Fibroblast of the aortic adventitia (primary cell): ENCODE measurements at places on chromosomes 12 and 14. TPM values are rescaled to one million over a fixed set of nuclear protein-coding genes. Genes with fewer than 3 reads are reported as not detected.

The ARHGAP9 gene
- 0.18 TPM in 1 of 2 replicates, not detected in the other for total RNA-seq

- DNase-seq, result no peak
Observed at GRCh38 chr12:14156606-14157005, 175.2 kb upstream of the GRIN2B start.

The KRT80 gene
- 0.25 and 0.36 TPM in 2 replicates for total RNA-seq

DNA sequence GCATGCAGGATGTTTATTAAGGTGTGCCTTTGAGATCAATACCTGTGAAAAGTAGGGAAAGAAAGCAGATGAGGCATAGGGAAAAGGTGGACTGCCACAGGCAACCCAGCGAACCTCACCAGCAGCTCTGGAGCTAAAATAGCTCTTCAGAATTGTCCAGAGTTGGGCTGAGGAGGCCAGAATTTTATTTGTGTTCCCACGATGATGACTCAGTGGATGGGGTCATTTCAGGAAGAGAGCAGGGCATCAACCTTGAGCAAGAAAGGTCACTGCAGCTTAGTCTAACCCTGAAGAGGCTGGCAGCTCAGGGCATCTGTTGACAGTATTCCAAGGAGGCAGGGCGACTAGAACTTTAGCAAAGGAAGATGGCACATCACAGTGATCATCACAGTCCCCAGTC is 696.1 kb downstream of the DIO2 start:
- DNase-seq, result no peak

DNA sequence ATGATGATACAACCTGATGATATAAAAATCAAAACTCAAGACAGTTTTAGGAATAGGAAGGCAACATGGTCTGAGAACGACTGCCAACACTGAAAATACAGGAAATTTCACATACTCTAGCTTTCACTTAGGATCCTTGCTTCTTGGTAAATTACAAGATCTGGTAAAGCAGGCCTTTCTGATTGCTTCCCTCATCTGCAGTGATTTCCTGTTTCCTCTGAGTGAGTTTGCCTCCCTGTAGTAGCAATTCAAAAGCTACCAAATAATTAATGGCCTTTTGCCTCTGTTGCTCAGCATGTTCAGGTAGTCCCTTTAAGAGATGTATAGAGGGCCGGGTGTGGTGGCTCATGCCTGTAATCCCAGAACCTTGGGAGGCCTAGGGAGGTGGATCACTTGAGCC is 2.0 kb upstream of the IRAK3 start:
- DNase-seq, result no peak

The GLIPR1L1 gene
- total RNA-seq, result not detected in 2 replicates

The HAL gene
- 0.09 and 2.2 TPM in 2 replicates for total RNA-seq
